Activated CD4-positive, alpha-beta memory T cell treated with anti-CD3 and anti-CD28 coated beads for 36 hours (primary cell): ENCODE measurements at places on chromosomes 13 and 19. TPM values are rescaled to one million over a fixed set of nuclear protein-coding genes. Genes with fewer than 3 reads are reported as not detected.

PRTN3 gene
- not detected for total RNA-seq

CAPN12 gene
- 7.1 TPM for total RNA-seq

MAP4K1 gene
- 205 TPM for total RNA-seq

PGLYRP2 gene
- not detected for total RNA-seq

CFAP97D2 gene
- total RNA-seq = not detected

KLF12 gene
- 25.5 TPM for total RNA-seq
